ENCODE measurements at places on chromosomes 6 and 20.

DNA sequence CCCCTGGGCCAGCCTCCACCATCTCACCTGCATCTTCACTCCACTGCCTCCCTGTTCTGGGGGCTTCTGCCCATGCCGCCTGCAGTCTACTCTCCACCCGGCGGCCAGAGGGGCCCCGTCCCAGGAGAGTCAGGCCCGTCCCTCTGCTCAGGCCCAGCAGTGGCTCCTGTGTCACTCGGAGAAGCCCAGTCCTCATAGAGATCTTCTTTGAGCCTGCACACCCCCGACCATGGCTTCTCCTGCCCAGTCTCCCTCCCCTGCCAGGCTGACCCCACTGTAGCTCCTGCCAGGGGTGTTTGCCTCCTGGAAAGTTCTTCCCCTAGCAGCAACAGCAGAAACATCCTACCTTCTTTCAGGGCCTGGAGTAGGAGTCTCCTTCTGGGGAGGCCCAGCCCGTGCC is 22.2 kb upstream of the NOL4L start:
- no peak for DNase-seq

GRCh38 chr6:154010371-154010770 is 28.7 kb upstream of the OPRM1 start:
- no peak for DNase-seq

DNA sequence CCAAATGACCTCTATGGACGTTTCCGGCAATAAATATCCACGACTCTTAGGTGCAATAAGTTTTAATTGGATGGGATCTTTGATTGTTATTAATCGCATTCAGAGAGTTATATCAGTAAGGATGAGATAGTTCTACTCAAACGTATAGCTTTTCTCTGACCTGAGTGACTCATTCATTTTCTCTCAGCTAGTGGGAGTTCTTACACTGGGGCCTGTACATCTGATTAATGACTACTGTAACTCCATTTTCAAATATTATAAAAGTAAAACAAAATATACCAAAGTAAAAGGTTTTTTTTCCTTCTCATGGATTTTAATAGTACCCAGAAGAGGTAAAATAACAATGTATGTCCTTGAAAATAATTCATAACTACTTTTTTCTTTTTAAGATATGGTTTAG is 41.1 kb upstream of the SAMD5 start:
- no peak for DNase-seq

DNA sequence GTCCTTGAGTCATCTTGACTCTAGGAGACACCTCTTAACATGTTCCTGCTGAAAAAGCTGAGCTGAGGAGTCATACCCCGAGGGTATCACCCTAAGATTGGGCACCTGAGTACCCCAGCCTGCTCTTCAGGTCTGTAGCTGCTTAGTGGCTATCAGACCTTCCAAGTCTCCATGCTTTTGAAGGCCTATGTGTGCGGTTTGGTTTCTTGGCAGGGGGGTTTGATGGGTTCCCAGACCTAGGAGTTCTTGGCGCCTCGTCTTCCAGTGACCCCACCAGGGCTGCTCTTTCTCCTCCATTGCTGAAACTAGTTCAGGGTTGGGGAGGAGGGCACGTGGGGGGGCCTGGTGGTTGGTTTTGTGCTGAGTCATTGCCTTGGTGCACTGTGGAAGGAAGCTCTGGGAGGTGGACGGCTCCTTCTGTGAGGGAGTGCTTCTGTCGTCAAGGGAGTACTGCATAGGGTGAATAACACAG is 20.1 kb downstream of the IGF2R start:
- DNase-seq, result peak; percentile 17

- DNase-seq, result no peak
Measured at GRCh38 chr6:28995093-28995650, 9.9 kb downstream of the ZNF311 start.

DNA sequence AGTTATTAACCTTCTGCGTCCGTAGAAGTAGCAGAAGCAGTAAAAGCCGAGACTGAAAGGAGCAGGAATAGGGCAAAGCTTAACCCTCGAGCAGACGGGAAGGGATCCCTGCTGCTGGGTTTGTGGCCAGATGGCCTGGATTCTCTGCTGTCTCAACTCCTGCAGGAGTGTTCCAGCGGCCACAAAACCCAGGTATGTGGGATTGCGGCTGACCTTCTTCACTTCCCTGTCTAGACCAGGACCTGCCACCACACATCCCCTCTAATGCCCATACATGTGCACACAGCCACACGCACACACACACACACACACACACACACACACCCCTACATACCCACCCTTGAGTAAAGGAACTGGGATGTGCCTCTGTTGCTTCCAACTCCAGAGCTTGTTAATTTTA is 33.1 kb upstream of the TNFRSF21 start:
- DNase-seq, result no peak

- DNase-seq, result no peak
Measured at GRCh38 chr6:26379292-26379691, 3.6 kb upstream of the BTN2A2 start.

- no peak for DNase-seq
Measured at GRCh38 chr6:69179681-69180080, 544.6 kb downstream of the ADGRB3 start.

DNA sequence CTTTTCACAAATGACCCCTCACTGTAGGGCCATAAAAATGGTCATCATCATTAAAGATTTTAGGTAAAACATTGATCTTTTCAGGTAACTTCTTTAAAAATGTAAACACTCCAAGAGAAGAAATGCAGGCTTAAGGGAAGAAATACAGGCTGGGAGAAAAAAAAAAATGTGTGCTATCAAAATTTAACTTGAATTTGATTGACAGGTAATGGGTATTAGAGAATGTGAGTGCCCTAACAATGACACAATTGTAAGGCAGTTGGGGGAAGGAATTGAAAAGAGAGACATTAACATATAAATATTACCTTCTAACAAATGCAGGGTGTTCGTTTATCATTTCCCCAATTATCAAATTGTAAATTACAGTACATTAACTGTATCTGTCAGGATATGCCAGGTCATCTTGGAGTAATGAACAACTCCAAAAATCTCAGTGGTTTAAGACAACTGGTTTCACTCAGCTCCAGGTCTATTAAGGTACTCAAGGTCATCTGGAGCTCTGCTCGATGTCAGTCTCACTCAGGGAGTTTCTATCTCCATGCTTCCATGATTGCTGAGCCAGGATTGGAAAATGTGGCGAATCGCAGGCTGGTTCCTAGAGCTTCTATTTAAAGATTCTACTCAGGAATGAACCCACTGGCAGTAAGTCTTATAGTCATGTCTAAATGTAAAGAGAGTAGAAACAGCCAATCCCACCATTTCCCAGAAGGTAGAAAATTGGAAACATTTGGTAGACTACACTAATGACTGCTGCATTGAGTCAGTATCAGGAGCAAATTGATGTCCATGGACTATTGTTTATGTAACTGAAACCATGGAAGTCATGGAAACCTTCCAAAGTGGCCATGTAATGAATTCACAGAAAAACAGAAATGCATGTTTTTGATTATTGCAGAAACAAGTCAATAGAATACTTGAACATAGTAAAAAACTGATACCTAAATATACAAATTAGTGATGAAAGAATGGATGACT is 55.6 kb downstream of the FRK start:
- DNase-seq, result no peak

- no peak for DNase-seq
Measured at GRCh38 chr20:62061851-62062423, 3.7 kb downstream of the TAF4 start.

GRCh38 chr6:69719602-69720193 is 77.1 kb downstream of the LMBRD1 start:
- DNase-seq, result peak; percentile 35

GRCh38 chr6:46135176-46135575 is 5.4 kb downstream of the ENPP4 start:
- DNase-seq, result no peak

DNA sequence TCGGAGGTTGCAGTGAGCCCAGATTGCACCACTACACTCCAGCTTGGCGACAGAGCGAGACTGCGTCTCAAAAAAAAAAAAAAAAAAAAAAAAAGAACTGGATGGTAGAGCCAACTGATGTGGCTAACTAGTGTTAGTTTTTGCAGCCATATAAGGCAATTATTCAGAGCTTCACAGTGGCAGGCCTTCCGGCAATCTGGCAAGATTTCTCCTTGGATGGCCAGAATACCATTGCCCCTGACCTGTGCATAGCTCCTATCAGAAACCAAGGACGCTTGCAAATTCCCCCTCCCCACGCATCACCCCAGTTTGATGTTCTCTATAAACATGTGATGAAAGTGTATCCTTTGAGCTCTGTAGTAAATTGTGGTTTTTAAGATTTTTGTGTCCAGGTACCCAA is 127.0 kb downstream of the RNF144B start:
- DNase-seq, result no peak

- no peak for DNase-seq
Measured at GRCh38 chr6:34908194-34908593, 19.1 kb downstream of the ANKS1A start.

DNA sequence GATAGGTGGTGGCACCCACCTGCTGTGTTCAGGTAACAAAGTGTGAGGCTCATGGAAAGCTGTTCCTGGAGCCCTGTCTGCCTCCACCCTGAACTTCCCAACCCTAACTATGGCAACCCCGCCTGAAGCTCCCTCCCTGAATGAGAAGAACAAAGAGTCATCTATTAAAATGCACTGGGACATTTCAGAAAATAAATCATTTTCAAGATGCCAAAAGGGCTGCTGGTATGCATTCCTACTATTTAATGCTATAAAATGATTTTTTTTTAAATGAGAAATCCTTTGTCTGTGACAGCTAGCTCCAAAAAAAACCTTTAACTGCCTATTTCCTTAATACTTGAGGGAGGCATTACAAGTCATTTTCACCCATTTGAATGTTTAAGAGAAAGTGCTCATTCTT is 84.3 kb upstream of the MRPS10 start:
- no peak for DNase-seq

- peak; percentile 69 for DNase-seq
Measured at GRCh38 chr6:142474531-142475289, 172.9 kb downstream of the ADGRG6 start.

DNA sequence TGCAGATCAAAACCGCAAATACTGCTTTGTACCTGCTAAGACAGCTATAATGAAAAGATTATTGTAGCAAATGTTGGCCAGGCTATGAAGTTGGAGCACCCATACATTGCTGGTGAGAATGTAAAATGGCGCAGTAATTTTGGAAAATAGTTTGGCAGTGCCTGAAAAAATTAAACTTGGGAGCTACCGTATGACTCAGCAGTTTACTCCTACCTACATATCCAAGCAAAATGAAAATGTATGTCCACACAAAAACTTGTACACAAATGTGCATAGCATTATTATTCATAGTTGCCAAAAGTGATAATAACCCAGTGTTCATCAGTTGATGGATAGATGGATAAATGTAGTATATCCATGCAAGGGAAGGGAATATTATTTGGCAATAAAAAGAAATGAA is 13.3 kb downstream of the DSTN start:
- no peak for DNase-seq

DNA sequence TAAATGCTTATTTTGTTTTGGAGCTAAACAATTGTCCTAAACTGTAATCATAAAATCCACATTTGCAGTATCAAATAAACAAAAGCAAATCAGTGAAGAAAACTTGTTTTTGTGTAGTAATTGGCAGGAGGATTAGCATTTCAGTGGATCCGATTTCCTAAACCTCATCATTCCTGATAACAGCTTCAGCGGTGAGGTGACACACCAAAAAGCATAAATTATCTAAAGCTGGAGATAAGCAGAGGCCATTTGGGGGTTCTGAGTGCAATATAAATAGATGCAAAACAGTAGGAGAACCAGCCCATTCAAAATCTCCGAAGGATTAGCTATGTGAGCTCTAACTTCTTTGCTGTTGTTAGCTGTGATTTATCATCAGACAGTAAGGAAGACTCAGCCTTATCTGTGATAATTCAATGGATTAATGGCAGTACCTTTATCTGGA is 235.8 kb downstream of the EPHA7 start:
- DNase-seq, result no peak

GRCh38 chr6:25173951-25174474 is 105.2 kb upstream of the CARMIL1 start:
- DNase-seq, result peak; percentile 60

- DNase-seq, result no peak
Measured at GRCh38 chr20:16385462-16385861, 187.8 kb downstream of the KIF16B start.

DNA sequence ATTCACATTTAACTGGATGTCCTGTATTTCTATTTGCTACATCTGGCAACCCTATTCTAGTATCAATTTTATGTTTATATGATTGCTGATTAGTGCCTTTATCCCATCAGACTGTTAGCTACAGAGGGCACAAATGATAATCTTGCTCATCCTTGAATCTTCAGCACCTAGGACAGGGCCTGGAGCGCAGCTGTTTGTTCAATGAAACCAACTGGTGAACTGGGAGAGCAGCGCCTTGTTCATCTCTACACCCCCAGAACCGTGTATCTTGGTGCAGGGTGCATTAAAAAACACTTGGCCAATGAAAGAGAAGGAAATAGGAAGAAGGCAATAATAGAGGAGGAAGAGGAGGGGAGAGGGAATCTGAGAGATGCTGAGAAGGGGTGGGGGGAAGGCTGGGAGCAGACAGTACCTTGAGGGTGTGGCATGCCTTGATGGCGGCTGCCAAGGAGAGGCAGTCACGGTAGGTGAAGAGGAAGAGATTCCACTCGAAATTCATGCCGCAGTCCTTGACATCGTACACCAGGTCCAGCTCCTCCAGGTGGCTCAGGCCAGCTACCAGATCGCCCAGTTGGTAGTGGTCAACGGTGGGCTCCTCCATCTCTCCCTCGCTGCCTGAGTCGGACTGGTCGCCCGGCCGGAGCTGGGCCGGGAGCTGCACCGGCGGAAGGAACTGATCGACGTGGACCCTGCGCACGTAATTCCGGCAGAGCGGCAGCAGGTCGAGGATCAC is 15.5 kb downstream of the TMEM151B start:
- peak; percentile 47 for DNase-seq

GRCh38 chr6:136726837-136727557 is 65.3 kb downstream of the MAP3K5 start:
- DNase-seq, result no peak

- no peak for DNase-seq
Measured at GRCh38 chr20:44615876-44616603, 33.7 kb downstream of the PKIG start.

DNA sequence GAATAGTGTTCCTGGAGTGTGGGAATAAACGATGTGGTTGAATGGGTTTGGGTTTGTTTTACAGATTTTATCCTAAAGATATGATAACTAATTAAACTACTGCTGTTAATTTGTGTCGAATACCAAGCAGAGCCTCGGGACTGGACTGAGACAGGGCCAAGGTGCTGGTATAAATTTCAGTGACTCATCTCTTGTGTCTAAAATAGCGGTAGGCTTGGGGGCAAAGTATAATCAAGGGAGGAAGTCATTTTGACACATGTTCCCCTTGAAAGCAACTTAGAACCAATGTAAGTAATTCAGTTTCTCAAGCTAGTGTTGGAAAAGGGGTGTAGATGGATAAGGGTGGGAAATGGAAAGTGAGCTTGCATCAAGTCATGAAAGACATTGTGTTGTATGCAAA is 108.4 kb downstream of the PLCB4 start:
- no peak for DNase-seq

GRCh38 chr20:43658069-43658722 is 8.7 kb upstream of the MYBL2 start:
- no peak for DNase-seq

DNA sequence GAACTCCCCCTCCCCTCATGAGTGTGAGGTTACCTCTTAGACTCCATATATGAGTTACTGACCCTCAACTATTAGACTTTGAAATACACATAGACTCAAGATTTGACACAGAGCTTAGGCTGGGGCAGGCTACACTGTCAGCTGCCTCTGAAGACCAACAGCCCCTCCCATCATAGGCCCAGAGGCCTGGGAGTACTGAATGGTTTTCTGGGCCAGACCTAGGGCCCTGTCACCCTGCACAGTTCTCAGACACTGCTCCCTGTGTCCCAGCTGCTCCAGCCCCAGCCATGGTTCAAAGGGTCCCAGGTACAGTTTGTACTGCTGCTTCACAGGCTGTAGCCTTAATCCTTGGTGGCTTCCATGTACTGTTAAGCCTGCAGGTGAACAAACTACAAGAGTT is 132.1 kb upstream of the MOCS1 start:
- no peak for DNase-seq
